ENCODE measurements at places on chromosomes 6 and 20. TPM values are rescaled to one million over a fixed set of nuclear protein-coding genes. Genes with fewer than 3 reads are reported as not detected.

- DNase-seq, result no peak
- H3K4me1 ChIP-seq, result no peaks in the 10 kb centered on the region
- H3K27me3 ChIP-seq, result no peaks in the 10 kb centered on the region
- no peaks in the 10 kb centered on the region for H3K36me3 ChIP-seq
These were observed 34.8 kb upstream of the JAG1 start for GRCh38 chr20:10708351-10709185.

- H3K27ac ChIP-seq, result no peak overlapping the region
These were observed 113.3 kb upstream of the SLC2A12 start for GRCh38 chr6:134165561-134166201.

DNA sequence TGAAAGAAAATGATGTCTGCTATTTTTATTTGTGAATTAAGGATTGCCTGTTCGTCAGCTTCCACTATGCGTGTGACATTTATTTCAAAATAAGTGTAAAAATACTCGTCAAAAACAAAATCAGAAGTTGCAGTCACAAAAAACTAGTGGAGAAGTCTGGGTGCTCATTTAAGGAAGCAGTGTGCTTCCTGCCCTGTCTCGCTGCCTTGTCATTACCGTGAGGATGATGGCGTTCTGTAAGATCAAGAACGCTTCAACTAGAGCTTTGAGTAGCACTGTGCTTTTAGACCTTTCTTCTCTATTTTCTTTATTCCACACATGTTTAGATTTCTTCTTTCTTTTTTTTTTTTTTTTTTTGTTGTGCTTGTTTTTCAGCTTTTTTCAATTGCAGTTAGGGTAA is 186.9 kb downstream of the TBC1D7 start:
- DNase-seq, result no peak
- H3K4me3 ChIP-seq, result no peak overlapping the region
- H3K27ac ChIP-seq, result no peak overlapping the region
- no peaks in the 10 kb centered on the region for H3K36me3 ChIP-seq
- no peaks in the 10 kb centered on the region for H3K27me3 ChIP-seq

DNA sequence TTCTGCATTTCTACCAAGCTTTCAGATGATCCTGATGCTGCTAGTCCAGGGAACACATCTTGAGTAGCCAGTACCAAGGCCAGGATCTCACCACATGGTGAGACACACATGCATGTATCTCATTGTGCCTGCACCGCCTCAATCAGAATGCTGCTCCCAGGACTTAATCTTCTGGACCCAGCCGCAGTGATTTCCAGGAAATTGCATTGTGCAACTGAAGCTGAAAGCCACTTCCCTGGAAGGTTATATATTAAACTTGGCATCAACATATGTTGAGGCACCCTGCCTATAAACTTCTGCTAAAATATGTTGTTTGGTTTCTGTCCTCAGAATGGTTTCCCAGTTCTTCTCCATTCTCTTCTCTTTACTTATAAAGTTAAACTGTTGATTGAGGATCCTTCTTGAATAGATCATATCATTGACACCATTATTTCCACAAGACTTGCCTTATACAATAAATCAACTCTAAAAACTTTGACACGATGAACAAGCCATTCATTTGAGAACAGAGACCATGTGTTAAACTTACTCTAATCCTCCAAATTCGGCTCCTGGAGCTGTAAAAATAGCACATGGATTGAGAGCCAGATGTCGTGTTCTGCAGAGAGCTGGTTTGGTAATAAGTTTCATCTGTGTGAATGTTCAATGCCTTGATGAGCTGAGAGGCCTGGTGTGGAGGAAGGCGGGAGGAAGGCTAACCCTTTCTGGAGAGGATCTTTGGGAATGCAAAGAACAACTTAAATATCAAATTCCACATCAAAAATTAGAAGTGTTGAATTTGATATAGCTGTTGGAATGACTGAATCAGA is 65.0 kb upstream of the PCSK2 start:
- H3K27me3 ChIP-seq, result no peaks in the 10 kb centered on the region
- H3K27ac ChIP-seq, result no peak overlapping the region
- no peak for DNase-seq
- H3K36me3 ChIP-seq, result no peaks in the 10 kb centered on the region
- no peak overlapping the region for H3K4me3 ChIP-seq

- H3K36me3 ChIP-seq, result no peaks in the 10 kb centered on the region
- DNase-seq, result no peak
- H3K4me1 ChIP-seq, result no peaks in the 10 kb centered on the region
- peak overlapping the region; percentile 52 for H3K4me3 ChIP-seq
- H3K27ac ChIP-seq, result peak overlapping the region; percentile 81
These were observed 37.9 kb downstream of the ERMARD start for GRCh38 chr6:169789146-169789943.

DNA sequence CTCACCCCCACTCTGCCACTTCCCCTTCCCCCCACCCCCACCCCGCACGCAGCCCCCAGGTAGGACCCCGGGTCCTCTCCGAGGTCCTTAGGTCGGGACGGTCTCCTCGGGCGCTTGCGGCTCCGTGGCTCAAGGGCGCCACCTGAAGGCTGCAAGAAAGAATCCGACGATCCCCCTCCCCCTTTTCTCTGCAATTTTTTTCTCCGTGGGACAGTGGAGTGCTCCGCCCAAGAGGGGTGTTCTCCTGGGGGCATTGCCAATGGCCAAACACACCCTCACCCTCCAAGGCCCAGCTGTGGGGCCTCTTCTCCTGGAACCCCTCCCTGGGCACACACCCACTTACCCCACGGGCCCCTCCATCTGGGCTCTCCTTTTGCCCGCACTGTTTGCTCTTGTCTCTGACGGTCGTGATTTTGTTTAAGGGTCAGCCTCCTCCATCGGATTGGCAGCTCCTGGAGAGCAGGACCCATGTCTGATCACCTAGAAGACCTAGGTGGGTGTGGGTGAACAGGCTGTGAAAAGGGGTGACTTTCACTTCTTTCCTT is 1.1 kb upstream of the TMEM74B start:
- H3K27ac ChIP-seq, result no peak overlapping the region
- H3K27me3 ChIP-seq, result peaks cover 26% of the 10 kb centered on the region
- H3K36me3 ChIP-seq, result no peaks in the 10 kb centered on the region
- H3K4me1 ChIP-seq, result no peaks in the 10 kb centered on the region
- peak overlapping the region; percentile 44 for H3K4me3 ChIP-seq

DNA sequence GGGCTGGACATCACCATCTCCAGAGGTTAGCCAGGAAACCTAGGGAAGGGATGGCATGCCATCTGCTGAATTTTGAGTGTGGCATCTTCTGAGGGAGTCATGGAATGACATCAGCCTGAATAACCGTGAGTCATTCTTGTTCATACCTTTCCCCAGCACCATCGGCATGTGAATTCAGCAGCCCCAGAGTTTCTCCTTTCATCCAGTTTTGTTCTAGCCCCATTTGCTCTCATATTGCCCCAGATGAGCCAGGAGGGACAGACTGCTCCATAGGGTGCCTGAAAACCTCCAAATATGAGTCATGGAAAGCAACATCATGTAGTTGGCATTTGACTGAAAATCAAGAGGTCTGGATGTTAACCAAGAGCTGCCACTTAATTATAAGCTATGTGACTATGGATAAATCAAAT is 219.2 kb upstream of the SGK1 start:
- H3K4me1 ChIP-seq, result no peaks in the 10 kb centered on the region
- DNase-seq, result no peak
- no peaks in the 10 kb centered on the region for H3K27me3 ChIP-seq
- H3K36me3 ChIP-seq, result no peaks in the 10 kb centered on the region
- no peak overlapping the region for H3K4me3 ChIP-seq
- H3K27ac ChIP-seq, result no peak overlapping the region

DNA sequence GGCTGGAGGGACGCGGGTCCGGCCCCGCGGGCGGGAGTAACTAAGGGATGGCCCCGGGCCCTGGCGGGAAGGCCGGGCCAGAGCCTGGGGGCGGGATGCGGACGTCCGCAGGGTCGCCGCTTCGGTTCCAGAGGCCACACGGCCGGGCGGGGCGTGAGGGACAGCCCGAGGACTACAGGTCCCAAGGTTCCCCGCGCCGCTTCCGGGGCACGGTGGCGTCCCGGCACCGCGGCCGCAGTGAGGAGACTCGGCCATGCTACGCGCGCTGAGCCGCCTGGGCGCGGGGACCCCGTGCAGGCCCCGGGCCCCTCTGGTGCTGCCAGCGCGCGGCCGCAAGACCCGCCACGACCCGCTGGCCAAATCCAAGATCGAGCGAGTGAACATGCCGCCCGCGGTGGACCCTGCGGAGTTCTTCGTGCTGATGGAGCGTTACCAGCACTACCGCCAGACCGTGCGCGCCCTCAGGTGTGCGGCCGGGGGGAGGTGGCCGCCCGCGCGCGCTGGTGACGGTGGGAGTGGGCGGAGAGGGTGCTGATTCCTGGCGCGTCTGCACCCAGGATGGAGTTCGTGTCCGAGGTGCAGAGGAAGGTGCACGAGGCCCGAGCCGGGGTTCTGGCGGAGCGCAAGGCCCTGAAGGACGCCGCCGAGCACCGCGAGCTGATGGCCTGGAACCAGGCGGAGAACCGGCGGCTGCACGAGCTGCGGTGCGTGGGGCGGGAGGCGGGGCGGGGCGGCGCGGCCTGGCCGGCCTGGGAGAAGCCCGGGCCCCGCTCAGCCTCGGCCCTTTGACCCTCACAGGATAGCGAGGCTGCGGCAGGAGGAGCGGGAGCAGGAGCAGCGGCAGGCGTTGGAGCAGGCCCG is at the start of gene MRPS26:
Gene MRPS26, plus strand, starts transcription at position 237 of the 861 bp plus-strand sequence. Its CDS starts 17 bp downstream, at position 254.
- no peaks in the 10 kb centered on the region for H3K27me3 ChIP-seq
- DNase-seq, result peak; percentile 93
- peaks cover 12% of the 10 kb centered on the region for H3K36me3 ChIP-seq

GRCh38 chr6:138692058-138692977 is 81.3 kb upstream of the CCDC28A start:
- H3K4me3 ChIP-seq, result peak overlapping the region; percentile 48
- H3K36me3 ChIP-seq, result no peaks in the 10 kb centered on the region
- H3K27ac ChIP-seq, result peak overlapping the region; percentile 71

- no peaks in the 10 kb centered on the region for H3K36me3 ChIP-seq
- no peaks in the 10 kb centered on the region for H3K4me1 ChIP-seq
- no peak for DNase-seq
- H3K27ac ChIP-seq, result no peak overlapping the region
These were observed 36.5 kb downstream of the PPP1R16B start for GRCh38 chr20:38842026-38842425.

DNA sequence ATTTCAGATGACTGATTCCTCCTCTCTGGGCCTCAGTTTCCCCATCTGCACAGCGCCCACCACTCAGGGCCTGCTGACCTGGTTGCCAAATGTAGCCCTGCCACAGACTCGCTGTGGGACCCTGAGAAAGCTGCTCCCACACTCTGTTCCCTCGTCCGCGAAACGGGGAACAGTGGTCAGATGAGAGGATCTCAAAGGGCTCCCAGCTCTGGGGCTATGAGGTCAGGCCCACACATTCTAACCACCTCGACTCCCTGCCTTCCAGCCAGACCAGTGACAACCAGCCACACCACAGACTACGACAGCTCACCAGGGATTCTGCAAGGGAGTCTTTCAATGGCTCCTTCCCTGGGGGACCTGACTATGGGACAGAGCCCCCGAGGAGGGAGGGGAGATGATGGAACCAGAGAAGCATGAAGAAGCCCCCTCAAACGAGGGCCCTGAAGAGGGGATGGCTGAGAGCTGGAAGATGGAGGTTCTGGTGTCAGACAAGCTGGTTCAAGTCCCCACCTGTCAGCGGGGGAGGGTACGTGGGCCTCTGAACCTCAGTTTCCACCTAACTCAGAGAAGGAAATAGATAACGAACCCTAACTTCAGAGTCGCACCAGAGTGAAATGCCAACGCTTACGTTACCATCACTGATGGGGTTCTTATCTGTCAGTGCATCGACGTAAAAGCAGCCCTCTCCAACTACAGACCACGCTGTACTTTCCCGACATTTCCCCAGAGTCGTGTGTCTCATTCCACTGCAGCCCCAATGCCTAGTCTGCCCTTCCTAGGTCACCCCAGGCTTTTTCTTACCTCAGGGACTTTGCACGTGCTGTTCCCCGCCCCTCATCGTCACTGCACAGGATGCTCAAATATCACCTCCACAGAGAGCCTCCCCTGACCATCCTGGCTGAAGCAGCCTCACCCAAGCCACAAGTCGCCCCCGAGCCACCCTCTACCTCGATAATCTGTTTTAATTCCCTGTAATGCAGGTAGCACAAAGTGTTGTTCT is 60.5 kb downstream of the PREX1 start:
- no peaks in the 10 kb centered on the region for H3K27me3 ChIP-seq
- no peak overlapping the region for H3K27ac ChIP-seq
- no peak overlapping the region for H3K4me3 ChIP-seq
- no peaks in the 10 kb centered on the region for H3K4me1 ChIP-seq
- no peaks in the 10 kb centered on the region for H3K36me3 ChIP-seq

DNA sequence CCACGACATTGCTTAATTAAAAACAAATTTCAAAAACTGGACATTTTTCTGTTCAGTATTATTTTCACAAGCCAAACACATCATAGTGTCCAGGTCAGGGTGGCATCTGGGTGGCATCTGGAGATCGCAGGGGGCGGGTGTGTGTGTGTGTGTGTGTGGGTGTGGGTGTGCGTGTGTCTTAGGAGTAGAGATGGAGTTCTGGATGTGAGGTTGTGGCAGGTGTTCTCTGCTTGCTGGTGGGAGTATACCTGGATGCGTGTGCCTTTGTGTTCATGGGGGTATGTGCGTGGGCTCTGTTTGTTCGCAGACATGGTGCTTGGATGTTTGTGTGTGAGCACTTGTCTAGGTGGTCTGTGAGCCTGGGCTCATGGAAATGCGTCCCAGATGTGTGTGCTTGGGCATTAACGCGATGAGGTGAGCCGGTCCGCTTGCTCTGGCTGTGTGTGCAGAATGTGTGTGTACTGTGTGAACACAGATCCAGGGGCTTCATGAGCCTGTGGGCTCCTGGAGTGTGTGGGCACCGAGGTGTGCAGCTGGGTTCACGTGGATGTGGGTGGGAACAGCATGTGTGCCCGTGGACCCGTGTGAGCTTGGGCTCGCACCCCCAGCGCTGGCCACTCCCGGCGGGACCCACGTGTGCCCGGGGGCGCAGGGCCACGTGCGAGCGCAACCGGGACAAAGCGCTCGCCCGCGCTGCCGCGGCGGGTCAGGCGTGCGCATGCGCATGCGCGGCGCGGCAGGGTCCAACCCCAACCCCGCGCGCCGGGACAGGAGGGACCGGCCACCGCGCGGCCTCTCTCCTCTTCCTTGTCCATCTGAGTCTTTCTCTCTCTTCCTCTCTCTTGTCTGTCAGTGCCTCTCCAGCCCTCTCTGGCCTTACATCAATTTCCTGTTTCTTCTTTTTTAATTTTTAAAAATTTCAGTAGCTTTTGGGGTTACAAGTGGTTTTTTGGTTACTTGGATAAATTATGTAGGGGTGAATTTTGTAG is 60.4 kb downstream of the SRC start:
- H3K4me3 ChIP-seq, result peak overlapping the region; percentile 42
- peaks cover 27% of the 10 kb centered on the region for H3K4me1 ChIP-seq
- peaks cover 8% of the 10 kb centered on the region for H3K36me3 ChIP-seq

Gene DDX27
- 28.1 TPM for total RNA-seq

Gene FAM217A
- total RNA-seq, result not detected

Gene MCCD1
- total RNA-seq, result not detected

Gene REV3L
- total RNA-seq, result 122 TPM

Gene PSMA7
- total RNA-seq, result 318 TPM

Gene TMEM217
- 5.3 TPM for total RNA-seq

Measured in sigmoid colon (tissue), 7 donors.